ENCODE measurements at places on chromosomes 6 and 20.

DNA sequence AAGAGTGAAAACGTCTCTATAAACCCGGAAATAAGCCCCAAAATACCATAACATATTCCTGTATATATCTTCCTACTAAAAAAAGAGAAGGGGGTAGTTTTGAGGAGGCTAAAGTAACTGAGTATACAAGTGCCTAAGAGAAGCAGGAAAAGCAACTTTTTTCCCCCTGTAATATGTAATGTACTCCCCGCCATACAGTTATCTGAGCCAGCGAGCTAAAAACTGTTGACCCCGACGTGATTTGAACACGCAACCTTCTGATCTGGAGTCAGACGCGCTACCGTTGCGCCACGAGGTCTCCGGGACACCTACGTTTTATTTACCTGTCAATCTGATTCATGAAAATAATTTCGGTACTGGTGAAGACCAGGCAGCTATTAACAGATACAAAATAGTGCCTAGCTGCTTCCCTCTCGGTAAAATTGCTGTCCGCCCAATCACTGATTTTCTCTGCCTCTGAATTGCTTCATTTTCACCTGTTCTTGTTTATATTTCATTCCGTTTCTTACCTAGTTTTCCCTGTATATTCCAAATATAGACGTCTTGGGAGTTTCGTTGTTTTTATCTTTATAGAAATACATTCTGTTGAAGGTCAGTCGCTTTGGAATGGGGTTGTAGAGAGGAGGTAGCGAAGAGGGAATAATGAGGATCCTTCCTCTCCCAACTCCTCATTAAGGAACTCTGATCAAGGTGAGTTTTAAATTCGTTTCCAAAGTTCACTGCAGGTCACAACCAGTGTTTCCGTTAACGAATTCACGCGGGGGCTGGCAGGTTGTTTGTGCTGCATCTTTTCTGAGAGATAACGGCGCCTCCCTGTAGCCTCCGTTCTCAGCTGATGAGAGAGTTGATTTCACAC lies 33.6 kb upstream of the BTN3A2 start:
- peak; percentile 44 for DNase-seq

DNA sequence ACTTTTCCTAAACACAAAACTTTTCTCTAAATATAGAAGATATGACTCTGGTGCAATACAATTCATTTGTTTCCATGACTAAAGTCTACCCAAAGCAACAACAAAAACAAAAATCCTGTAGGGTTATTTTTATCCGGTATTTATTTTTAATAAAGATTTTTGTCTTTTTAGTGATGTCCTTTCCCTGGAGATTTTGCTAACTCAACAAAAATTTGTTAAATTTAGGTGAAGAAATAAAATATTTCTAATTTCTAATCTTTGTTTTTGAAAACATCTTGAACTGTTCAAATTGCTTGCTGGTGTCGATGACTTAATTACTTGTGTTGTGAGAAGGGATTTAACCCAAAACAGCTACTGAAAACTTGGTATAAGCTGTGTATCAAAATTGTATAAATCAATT lies 741.8 kb downstream of the HDGFL1 start:
- no peak for DNase-seq

DNA sequence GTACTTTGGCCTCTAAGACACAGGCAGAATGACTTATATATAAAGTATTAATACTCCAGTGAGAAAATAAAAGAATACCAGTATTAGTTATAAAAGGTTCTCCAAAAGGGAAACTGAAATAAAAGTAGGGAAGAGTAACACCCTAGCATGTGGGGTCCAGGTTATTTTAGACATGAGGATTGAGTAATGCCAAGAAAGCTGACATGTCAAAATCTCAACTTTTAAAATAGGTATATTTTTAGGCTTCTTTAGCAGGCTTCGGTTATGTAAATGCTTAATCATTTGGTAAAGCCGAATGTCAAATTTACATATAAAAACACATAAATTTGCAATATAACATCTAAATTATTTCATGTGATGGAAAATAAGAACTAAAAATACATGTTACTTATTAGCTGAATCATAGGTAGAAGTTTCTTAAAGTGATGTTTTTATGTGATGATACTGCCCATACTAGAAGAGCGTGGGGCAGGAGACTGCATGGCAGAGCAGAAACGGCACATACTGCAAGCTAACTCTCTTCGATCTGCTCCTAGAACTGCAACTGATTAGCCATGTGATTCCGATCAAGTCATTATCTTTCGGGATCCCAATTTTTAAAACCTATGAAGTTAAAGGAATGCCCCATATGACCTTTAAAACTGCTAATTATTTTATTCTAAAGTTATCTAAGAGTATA lies 129.4 kb upstream of the DST start:
- DNase-seq: no peak

DNA sequence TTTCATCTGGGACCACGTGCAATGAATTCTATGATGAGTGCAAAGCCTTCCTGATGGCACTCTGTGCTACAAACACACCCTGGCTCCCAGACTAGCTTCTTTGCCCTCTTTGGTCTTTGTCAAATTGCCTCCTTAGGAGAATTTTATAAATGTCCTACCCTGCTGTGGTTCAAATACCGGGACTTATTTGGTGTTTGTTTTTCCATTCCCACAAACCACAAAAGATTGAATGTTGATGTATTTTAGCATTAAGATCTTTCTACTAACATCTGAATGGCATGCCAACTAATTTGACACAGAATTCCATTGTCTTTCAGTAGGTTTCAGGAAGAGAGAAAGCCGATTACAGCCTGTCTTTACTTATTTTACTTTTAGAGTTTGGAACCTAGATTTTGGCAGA lies 424.2 kb upstream of the SLC35B3 start:
- no peak for DNase-seq

DNA sequence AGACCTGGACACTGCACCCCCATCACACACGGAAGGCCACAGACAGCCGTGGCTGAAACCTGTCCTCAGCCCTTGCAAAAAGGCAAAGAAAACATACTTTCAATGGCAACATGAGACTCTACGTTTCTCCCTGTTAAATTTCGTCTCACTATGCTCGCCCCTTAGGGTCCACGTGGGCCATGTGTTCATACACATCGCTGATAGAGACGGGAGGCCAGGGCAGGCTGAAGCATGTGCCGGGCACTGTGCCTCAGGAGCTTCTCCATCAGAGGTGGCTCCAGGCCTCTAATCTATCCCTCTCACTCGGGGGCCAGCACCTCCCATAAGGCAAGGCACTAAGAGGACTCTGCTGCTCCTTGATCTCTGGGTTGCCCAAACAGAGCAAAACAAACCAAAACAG lies 17.5 kb downstream of the PXDC1 start:
- no peak for DNase-seq

DNA sequence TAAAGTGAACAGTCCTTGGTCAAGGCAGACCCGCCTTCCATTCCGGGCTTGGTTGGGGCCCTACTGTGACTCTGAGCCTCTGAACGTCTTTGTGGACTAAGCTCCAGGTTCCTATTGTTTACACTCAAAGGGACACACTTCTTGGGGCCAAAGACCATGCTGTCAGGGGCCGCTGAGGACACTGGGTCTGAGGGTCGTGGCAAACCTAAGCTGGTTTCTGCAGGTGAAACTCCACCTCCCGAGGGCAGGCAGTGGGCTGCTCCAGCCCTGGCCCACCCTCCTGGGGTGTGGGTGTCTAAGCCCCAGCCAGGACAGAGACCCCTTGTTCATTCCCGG lies 43.1 kb downstream of the DSTN start:
- no peak for DNase-seq

GRCh38 chr6:2193931-2194330 lies 51.5 kb downstream of the GMDS start:
- DNase-seq: no peak

- no peak for DNase-seq
Observed at GRCh38 chr20:18019068-18019467, 38.6 kb downstream of the OVOL2 start.

Measured in NCI-H2029 (cell line).